ENCODE measurements at places on chromosomes 5 and 9.

- peak; percentile 11 for DNase-seq
These were observed 169.0 kb upstream of the PANK3 start for GRCh38 chr5:168747987-168748777.

DNA sequence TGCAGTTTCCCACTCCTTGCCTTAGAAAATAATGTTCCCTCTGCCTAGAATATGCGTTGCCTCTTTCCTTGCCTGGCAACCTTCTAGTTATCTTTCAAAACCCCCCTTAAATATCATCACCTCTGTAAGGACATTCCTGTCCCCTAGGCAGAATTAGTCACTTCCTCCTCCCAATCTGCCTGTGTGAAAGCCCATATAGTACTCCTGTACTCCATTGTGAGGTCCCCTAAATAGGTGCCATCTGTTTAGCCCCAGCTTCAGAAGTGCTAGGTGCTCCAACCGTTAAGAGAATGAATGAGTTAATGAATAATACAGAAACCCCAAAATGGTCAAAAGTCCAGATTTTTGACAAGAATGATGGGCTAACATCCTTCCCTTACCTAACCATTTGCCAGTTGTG is 181.4 kb downstream of the GDNF start:
- no peak for DNase-seq

DNA sequence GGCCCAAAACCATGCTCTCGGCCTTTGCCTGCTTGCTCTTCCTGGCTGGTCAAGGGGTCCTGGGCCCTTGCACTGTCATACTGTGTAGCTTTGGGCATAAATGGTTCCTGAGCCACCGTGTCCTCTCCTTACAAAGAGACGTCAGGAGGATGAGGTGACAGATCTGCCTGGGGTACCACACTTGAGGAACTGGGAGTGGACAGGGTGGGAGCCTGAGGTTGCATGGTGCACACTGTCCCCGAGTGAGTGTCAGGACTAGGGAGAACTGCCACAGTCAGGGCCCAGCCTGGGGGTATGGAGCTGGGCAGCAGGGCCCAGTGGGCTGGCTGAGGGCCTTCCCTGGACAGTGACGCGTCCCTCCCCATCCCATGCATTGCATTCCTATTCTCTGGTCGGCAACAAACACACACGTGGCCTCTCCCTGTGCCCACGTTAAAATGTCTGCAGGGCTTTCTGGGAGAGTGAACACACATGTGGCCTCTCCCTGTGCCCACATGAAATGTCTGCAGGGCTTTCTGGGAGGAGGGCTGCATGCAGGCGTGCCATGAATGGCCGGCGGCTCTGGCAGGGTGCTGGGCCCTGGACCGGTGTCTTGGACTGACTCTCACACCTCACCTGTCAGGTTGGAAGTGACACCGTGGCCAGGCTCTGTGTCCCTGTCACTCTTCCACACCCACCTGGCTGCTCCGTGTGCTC is 122.1 kb upstream of the COL5A1 start:
- DNase-seq: no peak

- no peak for DNase-seq
These were observed 107.7 kb downstream of the DMAC1 start for GRCh38 chr9:7691909-7692308.

GRCh38 chr9:120396418-120396817 is 183.5 kb downstream of the CDK5RAP2 start:
- no peak for DNase-seq

- no peak for DNase-seq
These were observed 114.3 kb upstream of the CDH18 start for GRCh38 chr5:20102293-20102692.

GRCh38 chr5:178672630-178673029 is 45.8 kb upstream of the CLK4 start:
- DNase-seq: no peak

GRCh38 chr9:90102292-90102901 is 497.6 kb downstream of the GADD45G start:
- DNase-seq: peak; percentile 53

- DNase-seq: no peak
These were observed 217.9 kb upstream of the KLF4 start for GRCh38 chr9:107707428-107707837.

DNA sequence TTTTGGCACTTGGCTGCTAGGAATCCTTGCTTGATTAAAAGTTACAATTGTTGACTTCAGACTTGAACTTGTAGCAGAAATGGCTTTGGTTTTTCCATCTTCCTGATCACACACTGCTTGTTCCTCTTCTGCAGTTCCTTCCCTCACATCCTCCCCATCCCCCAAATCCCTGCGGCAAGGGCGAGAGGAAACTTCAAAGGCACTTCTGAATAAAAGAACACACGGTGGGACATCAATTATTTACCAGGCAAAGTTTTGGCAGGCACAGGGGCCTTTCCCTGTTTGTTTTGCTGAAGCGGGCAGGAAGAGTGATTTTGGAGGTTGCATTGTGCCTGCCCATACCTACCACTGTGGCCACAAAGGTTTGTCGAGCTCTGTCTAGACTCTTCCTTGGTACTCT is 260.9 kb downstream of the KIF4B start:
- DNase-seq: no peak

- DNase-seq: no peak
These were observed 19.3 kb downstream of the BRD9 start for GRCh38 chr5:873328-873727.

DNA sequence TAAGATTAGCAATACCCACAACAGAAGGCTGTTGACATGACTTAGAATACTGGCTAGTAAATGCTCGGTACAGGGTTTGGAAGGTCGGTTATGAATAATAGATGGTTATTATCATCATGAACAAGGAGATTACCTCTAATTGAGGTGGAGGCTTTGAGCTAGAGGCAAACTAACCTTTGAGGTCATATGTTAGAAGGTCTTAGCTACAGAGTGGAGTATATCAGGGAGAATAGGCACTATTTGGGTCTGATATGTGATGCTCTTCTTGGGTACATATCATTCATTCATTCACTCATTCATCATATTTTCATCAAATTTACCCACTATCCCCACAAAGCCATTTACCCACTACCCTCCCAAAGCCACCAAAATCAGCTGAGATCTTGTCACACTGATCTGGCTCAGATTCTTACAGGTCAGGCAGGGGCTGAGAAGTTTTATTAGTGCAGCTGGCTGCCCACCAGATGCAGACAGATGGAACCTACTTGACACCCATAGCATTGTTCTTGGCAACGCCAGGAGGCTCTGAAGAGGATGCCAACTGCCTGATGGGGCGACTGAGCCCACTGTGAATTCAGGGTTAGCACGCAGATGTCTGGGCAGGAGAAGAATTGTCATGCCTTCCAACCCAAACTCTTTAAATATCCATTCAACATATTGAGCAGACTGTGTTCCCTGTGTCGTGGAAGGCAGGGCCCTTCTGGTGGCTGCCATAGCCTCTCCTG is 90.2 kb upstream of the SH3PXD2B start:
- no peak for DNase-seq

DNA sequence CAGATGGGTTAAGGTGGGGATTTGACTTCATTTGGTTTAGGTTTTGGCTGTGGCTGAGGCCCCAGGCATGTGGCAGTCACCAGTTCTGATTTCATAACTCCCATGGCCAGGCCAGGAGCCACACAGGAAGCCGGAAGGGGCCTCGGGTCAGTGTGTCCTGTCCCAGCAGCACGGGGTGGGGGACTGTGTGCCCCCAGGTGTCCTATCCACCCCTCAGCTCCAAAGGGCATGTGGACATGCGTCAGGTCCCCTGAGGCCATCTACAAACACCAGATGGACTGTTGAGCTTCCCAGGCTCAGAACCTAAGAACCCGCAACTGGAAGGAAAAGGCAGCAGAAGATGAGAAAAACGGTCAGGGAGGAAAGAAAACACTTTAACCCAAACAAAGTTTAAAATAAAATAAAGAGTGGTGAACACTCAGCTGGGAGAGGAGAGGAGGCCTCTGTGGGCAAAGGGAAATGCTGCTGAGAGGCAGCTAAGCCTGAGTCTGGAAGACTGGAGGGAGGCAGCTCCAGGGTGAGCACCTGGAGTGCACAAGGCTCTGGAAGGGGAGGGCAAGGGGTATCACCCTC is 260.8 kb downstream of the AUH start:
- no peak for DNase-seq

- DNase-seq: no peak
These were observed 148.0 kb upstream of the DMAC1 start for GRCh38 chr9:7947577-7947976.

DNA sequence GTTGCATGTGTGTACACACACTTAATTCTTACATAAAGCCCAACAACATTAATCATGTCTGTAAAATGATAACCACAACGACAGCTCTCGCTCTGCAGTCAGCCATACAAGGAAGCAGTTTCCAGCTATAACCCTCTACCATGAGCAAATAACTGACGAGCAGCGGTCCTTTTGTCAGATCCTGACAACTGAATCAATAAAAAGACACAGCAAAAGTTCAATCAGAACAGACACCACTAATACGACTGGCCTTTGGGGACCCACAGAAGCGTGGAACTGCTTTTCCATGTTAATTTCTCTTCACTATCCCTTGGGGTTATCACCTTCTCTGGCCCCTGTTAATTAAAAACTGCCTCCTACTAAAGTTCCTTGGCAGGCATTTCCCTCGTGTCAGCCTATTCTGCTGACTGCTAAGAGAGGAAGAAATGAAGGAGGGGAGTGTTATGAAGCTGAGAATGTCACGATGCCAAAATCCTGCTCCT is 722.8 kb upstream of the GRAMD2B start:
- DNase-seq: no peak

DNA sequence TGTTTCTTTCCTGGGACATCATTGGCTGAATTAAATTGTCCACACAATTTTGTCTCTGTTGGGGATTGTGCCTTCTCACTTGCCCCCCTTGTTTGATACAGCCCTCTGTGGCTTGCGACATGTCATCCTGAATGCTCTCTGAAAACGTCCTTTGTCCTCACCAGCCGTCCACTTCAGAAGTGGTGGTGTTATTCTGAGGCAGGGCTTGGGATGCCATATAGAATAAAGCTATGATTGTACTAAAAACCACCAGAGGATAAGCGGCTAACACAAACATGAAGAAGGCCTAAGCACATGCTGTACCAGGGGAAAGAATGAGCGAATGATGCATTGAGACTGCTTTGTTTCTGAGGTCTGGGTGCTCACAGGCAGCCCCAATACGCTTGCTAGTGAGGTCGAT is 3.5 kb upstream of the SNX30 start:
- DNase-seq: no peak

DNA sequence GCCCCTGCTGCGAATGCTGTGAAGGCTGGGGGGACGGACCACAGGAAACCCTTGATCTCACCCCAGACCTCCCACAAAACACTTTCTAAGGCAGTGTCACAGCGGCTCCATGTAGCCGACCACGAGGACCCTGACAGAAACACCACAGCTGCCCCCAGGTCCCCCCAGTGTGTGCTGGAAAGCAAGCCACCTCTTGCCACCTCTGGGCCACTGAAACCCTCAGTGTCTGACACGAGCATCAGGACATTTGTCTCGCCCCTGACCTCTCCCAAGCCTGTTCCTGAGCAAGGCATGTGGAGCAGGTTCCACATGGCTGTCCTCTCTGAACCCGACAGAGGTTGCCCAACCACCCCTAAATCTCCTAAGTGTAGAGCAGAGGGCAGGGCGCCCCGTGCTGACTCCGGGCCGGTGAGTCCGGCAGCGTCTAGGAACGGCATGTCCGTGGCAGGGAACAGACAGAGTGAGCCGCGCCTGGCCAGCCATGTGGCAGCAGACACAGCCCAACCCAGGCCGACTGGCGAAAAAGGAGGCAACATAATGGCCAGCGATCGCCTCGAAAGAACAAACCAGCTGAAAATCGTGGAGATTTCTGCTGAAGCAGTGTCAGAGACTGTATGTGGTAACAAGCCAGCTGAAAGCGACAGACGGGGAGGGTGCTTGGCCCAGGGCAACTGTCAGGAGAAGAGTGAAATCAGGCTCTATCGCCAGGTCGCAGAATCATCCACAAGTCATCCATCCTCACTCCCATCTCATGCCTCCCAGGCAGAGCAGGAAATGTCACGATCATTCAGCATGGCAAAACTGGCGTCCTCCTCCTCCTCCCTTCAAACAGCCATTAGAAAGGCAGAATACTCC is 84.7 kb downstream of the GOLPH3 start:
- no peak for DNase-seq

- DNase-seq: no peak
These were observed at the start of gene MPDZ for GRCh38 chr9:13279284-13280141. Gene MPDZ, minus strand, starts transcription at chr9:13279692. Its CDS starts 29,377 bp downstream, at chr9:13250315.

- no peak for DNase-seq
These were observed 53.8 kb downstream of the HCN1 start for GRCh38 chr5:45642370-45642769.
